ENCODE measurements at places on chromosomes 13 and 19. TPM values are rescaled to one million over a fixed set of nuclear protein-coding genes. Genes with fewer than 3 reads are reported as not detected.

Gene SLC8A2
- total RNA-seq, result not detected

Gene FFAR2
- total RNA-seq, result not detected

Gene CACNG7
- total RNA-seq, result 4.2 TPM

Gene SLITRK1
- total RNA-seq, result not detected

Gene NLRP13
- total RNA-seq, result not detected

Gene EBI3
- 0.28 TPM for total RNA-seq

Gene BRSK1
- total RNA-seq, result 6.5 TPM
